ENCODE measurements at places on chromosomes 3 and 15.

- no peak for DNase-seq
- H3K36me3 ChIP-seq, result no peaks in the 10 kb centered on the region
- H3K27me3 ChIP-seq, result no peaks in the 10 kb centered on the region
These were observed 45.6 kb upstream of the PRICKLE2 start for GRCh38 chr3:64270866-64271260.

GRCh38 chr3:72590732-72591221 lies 257.5 kb downstream of the SHQ1 start:
- no peaks in the 10 kb centered on the region for H3K27me3 ChIP-seq
- H3K27ac ChIP-seq, result no peak overlapping the region

DNA sequence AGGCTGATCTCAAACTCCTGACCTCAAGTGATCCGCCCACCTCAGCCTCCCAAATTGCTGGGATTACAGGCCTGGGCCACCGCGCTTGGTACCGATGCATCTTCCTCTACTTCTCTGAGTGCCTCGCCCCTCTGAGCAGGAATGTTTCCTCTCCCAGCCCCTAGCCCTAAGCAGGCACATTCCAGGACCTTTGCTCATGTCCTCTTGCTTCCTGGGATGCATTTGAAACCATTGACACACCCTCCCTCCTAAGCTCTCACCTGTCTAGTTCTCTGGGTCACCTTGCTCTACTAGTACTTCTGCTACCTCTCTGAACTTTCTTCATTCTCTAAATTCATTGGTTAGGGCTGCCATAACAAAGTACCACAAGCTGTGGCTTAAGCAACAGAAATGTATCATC lies 17.9 kb upstream of the UACA start:
- no peaks in the 10 kb centered on the region for H3K36me3 ChIP-seq
- peaks cover 6% of the 10 kb centered on the region for H3K4me1 ChIP-seq
- no peak for DNase-seq
- no peak overlapping the region for H3K4me3 ChIP-seq

GRCh38 chr3:179765396-179765795 lies 112.6 kb downstream of the USP13 start:
- H3K36me3 ChIP-seq, result peaks cover 26% of the 10 kb centered on the region
- DNase-seq, result no peak
- H3K4me3 ChIP-seq, result no peak overlapping the region
- no peak overlapping the region for H3K27ac ChIP-seq
- H3K27me3 ChIP-seq, result no peaks in the 10 kb centered on the region
- H3K4me1 ChIP-seq, result no peaks in the 10 kb centered on the region

DNA sequence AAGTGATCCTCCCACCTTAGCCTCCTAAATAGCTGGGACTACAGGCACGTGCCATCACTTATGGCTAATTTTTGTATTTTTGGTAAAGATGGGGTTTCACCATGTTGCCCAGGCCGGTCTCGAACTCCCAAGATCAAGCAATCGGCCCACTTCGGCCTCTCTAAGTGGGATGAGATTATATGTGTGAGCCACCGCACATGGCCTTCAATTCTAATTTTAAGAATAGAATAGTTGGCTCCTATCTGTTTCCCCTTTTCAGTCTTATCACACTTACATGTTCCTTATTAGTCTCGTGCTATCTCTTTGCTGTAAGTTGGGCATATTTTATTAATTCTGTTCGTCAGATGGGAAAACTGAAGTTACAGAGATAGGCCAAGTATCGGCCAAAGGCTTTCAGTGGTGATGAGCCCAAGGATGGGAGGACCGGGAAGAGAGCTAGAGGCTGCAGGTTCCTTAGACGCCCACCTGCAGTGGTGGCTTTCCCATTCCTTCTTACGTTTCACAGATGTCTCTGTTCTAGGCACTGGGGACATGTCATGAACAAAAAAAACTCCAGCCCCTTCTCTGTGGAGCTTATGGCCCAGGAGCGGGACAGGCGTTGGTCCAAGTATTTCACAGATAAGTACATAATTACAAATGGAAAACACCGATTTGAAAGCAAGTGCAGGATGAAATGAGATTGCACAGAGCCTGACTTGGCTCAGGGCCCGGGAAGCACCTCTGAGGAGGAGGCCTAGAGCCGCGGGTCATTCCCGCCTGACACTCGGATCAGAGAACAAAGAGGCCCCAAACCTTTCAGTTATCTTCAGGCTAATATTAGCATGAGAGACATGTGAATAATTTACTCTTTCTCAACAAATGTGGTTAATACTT lies 91.1 kb upstream of the KLF13 start:
- no peak for DNase-seq
- H3K36me3 ChIP-seq, result no peaks in the 10 kb centered on the region
- H3K4me1 ChIP-seq, result peaks cover 19% of the 10 kb centered on the region

DNA sequence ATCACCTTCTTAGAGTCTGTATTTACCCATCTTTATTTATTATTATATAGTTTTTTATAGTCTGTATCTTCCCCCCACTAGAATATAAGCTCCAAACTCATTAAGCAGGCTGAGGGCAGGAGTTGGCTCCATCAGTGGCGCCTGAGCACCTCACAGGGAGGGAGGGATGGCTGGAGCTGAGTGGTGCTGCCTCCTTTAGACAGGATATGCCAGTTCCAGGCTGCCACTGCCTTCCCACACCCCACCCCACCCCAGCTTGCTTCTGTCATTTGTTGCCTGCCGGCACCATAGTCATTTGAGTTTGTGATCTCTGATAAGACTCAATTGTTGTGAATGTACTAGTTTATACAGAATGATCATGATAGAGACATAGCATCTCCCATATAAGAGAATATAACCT lies 85.5 kb downstream of the KLHL25 start:
- H3K36me3 ChIP-seq, result peaks cover 75% of the 10 kb centered on the region
- H3K4me1 ChIP-seq, result peaks cover 44% of the 10 kb centered on the region
- H3K4me3 ChIP-seq, result no peak overlapping the region
- peak overlapping the region; percentile 88 for H3K27ac ChIP-seq
- no peak for DNase-seq

DNA sequence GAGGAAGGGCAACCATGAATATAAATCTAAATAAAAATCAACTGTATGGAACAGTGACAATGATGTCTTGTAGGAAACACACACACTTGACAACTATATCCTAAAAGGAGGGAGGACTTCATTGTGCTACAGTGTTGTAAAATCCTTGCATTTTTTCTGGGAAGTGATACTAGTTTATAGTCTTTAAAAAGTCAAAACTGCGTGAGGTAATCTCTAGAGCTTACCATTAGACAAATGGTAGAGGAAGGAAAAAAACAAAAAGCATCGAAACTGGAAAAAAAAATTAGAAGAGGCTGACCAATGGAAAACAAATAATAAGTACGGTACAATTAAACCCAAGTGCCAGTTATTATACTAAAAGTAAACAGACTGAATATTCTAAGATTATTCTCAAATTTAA lies 38.7 kb downstream of the CHSY1 start:
- H3K27ac ChIP-seq, result no peak overlapping the region
- no peak overlapping the region for H3K4me3 ChIP-seq
- peaks cover 34% of the 10 kb centered on the region for H3K4me1 ChIP-seq
- H3K27me3 ChIP-seq, result no peaks in the 10 kb centered on the region
- H3K36me3 ChIP-seq, result no peaks in the 10 kb centered on the region
- DNase-seq, result no peak
